ENCODE measurements at places on chromosomes 4 and X.

- peak; percentile 96 for ATAC-seq
Observed at GRCh38 chr4:183182873-183183725, 84.0 kb downstream of the WWC2 start.

DNA sequence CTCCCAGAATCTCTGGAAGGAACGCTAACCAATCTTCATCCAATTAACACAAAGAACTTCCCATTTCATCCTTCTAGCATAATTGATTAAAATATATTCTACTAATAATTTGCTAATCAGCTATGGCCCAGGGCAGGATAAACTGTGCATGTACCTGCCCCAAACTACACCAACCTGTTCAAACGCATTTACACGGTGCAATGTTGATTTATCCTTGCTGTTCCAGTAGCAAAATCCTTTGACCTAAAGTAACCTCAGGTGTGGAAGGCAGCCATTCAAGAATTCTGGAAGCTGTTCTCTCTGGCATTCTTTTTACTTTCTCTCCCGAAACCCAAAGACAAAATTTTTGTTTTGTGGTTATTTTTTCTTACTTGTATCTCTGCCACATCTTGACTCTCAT, 309.4 kb downstream of the ZNF674 start:
- no peak for ATAC-seq

GRCh38 chrX:17417372-17417771, 42.4 kb downstream of the NHS start:
- no peak for ATAC-seq

DNA sequence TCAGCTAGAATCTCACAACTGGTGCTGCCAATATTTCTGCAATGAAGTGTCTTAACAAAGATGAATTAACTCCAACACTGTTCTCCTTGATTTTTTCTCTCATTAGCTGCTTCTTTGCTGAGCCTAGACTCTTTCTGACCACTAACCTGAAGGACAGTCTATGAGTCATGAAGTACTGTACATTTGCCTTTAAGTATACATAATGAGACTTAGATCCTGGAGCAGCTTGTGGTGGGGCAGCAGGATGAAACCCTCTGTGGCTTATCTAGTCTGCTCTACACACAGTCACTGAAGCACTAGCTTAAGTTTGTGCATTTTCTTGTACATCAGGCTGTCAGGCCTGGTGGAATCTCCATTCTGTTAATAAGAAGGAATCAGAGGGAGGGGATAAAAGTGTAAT, 307.4 kb upstream of the SMIM31 start:
- ATAC-seq: peak; percentile 62

DNA sequence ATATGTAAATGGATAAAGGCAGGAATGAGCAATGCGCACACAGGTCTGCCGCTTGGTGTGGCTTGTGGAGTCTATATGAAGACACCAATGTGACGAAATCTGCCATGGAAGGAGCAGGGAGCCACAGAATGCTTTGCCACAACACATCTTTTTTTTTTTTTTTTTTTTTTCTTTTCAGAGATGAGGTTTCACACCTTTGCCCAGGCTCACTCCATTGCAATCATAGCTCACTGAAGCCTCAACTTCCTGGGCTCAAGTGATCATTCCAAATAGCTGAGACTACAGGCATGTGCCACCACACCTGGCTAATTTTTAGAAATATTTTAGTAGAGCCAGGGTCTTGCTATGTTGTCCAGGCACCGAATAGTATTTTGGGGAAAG, 17.4 kb upstream of the SLC34A2 start:
- ATAC-seq: no peak

- ATAC-seq: peak; percentile 85
Observed at GRCh38 chrX:71958281-71958675, 47.6 kb downstream of the NHSL2 start.

DNA sequence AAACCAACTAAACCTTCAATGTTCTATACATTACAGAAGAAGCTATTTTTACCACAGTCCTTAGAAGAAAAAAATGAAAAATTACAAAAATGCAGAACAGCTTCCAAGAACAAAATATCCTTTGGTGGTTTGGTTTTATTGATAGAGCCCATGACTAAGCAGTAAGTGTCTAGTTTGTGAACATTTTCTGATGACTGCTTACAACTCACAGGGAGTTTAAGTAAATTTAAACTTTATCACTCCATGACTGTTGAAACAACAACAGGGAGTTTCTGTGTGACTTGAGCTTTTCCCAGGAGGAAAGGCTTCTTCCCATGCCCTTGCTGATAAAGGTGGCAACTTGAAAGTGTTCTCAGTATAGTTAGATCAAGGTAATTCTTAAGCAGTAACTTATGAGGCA, 2.9 kb downstream of the PF4 start:
- ATAC-seq: no peak

DNA sequence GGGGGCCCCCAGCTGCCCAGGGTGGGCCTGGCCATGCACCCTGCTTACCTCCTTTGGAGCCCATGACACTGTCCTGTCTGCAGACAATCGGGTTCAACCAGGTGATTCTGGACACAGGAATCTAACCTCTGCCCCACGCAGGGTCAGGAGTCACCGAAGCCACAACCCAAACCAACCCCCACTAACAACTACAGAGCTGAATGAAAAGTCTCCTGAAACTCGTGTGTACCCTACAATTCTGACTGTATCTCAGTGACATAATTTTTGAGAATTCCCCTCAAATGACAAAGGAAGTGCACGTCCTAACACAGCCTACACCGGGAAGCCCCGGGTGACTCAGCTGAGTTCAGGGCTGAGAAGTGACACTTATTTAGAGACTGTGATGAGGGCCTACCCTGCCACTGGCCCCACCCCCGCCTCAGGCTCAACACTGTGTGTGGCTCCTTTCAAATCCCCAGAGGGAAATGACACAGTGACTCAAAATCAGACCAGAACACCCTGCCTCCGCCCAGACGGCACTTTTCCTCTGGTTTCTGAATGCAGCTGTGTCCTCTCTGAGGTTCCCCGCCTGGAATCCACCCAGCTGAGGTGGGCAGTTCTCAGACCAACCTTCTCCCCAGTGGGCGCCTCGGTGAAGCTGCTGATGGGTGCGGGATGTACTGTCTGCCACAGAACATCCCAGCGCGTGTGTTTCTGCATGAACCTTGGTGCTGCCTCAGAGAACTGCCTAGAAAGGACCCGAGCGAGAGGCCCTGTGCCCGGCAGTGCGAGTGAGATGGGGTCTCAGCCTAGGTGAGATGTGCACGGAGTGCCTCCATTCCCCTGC, 9.9 kb downstream of the TNIP2 start:
- ATAC-seq: peak; percentile 97

GRCh38 chr4:186149872-186150271, 41.5 kb upstream of the CYP4V2 start:
- ATAC-seq: peak; percentile 45

DNA sequence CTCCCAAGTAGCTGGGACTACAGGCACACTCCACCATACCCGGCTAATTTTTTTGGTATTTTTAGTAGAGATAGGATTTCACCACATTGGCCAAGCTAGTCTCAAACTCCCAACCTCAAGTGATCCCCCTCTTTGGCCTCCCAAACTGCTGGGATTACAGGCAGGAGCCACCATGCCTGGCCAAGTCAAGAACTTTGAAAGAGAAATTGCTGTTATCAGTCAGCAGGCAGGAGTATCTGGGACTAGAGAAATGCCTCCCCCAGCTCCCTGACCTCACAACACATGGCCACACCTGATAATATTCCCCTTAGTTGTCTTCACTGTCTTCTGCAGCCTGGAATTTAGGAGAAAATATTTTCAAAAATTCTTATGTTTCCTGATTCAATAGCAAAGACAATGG, 7.4 kb downstream of the TXK start:
- ATAC-seq: no peak

DNA sequence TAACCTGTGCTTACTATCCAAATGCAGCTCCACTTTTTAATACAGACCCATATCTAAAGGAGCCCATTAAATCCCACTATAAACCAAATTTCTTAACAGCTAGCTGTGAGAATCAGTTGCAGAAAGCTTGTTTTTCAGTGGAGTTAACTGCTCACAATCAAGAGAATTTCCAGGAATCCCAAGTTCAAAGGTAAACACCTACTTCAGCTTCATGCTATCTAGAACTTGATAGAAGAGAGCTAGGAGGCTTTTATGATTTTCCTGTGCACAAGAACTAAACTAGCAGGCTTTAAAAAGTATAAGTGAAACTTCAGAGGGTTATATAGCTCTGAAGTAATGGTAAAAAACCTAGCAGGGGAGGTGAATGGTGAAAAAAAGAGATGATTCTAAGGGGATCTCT, 96.2 kb upstream of the PABPC4L start:
- no peak for ATAC-seq

DNA sequence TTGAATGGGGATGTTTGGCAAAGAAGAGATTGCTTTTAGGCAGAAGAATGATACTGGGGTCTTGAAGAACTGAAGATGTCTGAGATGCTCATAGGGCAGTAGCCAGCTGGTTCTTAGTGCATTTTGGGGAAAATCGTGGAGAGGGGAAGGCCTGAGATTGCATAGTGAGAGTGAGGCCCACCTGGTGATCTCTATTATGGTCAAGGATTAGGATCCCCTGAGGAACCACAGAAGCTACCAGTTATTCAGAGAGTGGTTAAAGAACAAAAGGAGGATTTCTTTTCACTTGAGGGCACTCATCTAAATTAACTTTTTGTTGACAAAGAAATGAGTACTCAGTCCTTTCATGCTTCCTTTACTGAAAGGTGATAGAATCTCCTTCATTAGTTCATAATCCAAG, 271.3 kb upstream of the HAND2 start:
- ATAC-seq: no peak

DNA sequence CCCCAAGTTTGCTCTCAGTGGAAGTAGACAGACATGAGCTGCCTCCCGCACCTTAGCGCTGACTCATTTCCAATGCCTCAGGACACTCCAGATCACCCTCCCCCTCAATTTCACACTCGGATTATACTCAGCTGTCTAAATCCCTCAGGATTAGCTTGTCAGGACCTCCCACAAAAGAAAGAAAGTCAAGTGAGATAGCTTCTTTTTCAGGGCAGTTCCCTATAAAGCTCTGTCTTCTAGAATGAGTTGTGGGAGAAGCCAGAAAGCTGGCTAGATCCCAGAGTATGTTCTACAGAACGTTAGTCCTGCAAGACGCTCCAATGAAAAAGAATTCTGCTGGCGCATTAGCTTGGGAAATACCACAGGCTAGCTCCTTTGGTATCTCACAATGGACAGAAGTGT, 51.2 kb upstream of the MTNR1A start:
- ATAC-seq: no peak

DNA sequence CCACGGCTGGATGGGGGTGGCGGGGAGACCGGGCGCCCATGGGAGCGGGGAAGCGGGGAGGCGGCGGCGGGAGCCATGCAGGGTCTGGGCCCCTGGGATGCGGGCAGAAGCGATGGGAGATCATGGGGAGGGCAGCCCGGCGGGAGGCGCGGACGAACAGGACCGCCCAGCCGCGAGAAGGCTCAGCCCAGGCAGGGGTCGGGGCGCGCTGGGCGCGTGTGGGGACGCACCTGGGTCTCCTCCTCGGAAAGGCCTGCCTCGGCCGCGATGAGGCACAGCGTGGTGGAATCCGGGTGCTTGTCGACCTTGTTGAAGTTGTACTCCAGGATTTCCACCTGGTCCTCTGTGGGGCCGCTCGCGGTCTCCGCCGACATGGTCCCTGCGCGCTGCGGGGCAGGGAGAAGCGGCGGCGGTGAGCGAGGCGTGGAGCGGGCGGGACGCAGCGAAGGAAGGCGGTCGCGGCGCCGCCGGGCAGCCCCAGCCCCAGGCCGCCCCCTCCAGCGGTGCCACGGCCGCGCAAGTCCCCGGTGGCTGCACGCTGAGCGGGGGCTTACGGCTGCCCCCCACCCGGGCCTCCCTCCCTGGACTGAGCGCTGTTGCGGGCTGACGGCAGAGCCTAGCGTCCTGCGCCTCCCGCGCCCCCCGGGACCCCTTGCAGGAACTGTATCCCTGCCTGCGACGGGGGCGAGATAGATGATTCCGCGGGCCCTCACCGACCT, 25.3 kb downstream of the HOPX start:
- peak; percentile 82 for ATAC-seq

GRCh38 chrX:28960063-28960462, 372.8 kb downstream of the IL1RAPL1 start:
- no peak for ATAC-seq

- no peak for ATAC-seq
Observed at GRCh38 chr4:81604683-81605218, 133.0 kb upstream of the RASGEF1B start.

DNA sequence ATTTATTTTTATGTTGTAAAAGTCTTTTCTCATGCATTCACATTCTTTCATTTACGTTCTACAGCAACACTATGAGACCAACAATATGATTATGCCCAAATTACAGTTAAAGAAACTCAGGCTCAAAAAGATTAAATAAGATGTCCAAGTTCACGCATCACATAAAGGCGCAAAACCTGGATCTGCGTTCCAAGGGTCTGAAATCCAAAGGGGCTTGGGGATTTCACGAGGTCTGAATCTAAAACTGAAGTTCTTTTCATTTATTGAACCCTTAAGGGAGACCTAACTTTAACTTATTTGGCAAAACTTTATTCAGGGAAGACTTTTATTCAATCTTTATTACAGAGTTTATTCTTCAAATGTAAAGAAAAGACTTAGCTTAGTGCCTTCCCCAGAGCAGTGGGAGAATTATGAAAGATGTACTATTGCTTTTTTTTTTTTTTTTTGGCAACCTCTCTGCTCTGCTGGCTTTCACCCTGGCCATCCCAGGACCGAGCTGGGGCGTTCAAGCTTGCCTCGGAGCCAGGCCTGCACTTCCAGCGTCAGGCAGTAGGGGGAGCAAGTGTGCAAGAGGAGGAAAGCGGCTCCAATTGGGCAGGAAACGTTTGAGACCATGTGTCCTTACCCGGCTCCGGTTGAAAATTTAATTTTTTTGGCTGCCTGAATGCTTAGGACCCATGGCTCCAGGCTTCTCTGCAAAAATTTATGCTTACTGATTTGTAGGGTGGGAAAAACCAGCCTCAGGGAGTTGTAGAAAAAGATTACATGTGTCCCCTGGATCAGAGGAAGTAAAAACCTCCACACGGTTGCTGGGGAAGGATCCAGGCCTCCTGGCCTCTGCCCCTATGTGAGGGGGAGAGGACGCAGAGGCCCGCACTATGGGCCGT, 344.3 kb upstream of the KLF3 start:
- peak; percentile 87 for ATAC-seq

- ATAC-seq: no peak
Observed at GRCh38 chr4:136812100-136812880, 720.0 kb downstream of the PCDH18 start.

GRCh38 chr4:165464813-165465381, 86.1 kb downstream of the CPE start:
- peak; percentile 65 for ATAC-seq

- ATAC-seq: no peak
Observed at GRCh38 chrX:69741721-69742120, 125.8 kb downstream of the EDA start.

DNA sequence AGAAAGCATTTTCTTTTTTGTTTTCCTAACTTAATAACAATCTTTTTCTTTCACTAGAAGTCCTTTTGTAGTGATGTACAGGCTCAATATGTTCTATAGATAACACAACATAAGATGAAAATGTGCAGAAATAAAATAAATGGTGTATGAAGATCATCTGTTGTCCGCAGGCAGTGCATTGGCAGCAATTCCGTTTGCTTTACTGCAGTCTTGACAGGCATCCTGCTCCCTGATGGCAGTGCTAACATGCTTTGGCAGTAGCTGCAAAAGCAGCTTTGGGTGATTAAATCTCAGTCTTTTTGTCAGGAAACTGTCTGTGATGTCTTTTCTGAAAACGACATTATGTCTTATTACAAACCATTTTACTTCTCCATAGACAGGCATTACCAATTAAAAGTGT, 131.4 kb downstream of the TRAM1L1 start:
- ATAC-seq: no peak

- ATAC-seq: no peak
Observed at GRCh38 chr4:83318666-83319065, 16.0 kb downstream of the HPSE start.

Measured in motor neuron (in vitro differentiated cells).